T-helper 17 cell (primary cell): ENCODE measurements at places on chromosomes 6 and 20. TPM values are rescaled to one million over a fixed set of nuclear protein-coding genes. Genes with fewer than 3 reads are reported as not detected.

Gene HLA-DOB
- total RNA-seq, result 2.3 TPM

Gene MYMX
- total RNA-seq, result not detected

DNA sequence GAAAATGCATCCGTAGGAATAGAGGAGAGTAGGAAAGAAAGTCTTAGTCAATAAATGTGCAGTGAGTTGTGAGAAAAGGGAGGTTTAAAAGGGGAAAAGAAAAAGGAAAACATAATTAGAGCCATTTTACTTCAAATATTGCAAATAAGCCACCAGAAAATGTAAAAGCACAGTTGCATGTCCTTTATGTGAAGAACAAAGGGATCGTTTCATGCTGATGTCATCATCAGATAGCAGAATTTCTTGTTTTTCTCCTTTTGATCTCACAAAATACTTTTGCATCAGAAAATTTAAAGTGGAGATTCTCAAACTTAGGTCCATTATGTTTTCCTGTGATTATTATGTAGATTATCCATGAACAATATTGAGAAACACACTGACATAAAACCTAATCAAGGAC lies 166.7 kb downstream of the HAO1 start:
- DNase-seq, result no peak

DNA sequence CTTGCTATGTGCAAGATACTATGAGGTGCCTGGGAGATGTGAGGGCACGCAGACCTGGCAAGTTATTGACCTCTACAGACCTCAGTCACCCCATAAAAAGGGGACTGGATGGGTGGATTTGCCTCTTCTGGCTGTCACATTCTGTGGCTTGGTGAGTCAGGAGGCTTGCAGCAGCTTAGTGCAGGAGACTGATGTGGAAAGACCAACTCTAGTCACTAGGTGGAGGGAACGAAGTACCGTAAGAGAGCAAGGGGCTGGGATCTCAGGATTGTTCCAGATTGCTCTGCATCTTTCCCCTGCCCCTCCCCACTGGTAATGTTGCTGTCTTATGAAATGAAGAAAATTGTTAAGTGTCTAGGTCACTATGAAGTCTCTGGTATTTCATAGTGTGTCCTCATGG lies 3.3 kb downstream of the MAPRE1 start:
- no peak for DNase-seq

DNA sequence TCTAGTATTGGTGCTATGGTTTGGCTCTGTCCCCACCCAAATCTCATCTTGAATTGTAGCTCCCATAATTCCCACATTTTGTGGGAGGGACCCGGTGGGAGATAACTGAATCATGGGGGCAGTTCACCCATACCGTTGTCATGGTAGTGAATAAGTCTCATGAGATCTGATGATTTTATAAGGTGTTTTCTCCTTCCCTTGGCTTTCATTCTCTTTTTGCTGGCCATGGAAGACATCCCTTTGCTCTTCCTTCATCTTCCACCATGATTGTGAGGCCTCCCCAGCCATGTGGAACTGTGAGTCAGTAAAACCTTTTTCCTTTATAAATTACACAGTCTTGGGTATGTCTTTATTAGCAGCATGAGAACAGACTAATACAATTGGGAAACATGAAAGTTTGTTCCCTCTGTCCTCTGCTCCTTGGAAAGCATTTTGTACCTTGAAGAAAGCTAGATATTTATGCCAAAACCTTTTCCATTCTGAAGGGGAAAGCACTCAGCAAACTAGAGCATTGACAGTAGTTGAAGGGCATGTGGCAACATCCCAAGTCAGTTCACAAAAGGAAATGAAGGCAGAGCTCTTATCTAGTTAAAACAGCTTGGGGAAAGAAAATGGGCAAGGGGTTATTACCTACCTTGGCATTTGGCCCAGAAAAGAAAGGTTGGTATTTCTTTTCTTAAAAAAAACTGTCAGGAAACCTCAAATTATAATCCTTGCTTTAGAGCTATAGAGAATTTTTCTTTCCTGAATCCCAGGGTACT lies 10.7 kb upstream of the TNFAIP3 start:
- DNase-seq, result no peak

DNA sequence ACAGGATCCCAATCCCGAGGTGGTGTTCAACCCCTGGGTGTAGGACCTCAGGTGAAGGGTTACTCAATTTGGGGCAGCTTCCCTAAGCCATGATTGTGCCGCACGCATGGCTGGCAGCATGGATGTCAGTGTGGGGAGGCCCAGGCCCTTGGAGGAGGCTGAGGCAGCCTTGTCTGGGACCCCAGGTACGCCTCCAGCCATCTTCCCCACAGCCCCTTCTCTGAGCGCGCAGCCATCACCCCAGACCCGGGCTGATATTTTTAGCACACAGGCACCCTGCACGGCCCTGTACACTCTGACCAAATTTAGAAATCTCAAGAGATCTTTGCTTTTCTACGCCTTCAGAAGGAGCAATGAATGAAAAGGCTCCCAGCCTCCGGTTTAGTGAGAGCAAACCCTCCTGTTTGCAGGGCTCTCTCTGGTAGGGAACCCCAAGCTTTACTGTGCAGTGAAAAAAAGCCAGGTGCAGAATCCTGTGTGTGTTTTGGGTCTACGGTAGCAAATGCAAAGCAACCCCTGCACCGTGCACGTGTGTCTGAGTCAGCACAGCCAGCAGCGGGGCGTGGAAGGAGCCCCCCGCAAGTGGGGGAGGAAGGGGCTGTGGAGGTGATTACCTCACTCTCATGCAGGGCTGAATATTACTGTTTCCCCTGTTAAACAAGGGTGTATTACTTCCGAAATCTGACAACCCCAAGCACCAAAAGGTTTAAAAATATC lies 44.3 kb downstream of the CTCFL start:
- no peak for DNase-seq

DNA sequence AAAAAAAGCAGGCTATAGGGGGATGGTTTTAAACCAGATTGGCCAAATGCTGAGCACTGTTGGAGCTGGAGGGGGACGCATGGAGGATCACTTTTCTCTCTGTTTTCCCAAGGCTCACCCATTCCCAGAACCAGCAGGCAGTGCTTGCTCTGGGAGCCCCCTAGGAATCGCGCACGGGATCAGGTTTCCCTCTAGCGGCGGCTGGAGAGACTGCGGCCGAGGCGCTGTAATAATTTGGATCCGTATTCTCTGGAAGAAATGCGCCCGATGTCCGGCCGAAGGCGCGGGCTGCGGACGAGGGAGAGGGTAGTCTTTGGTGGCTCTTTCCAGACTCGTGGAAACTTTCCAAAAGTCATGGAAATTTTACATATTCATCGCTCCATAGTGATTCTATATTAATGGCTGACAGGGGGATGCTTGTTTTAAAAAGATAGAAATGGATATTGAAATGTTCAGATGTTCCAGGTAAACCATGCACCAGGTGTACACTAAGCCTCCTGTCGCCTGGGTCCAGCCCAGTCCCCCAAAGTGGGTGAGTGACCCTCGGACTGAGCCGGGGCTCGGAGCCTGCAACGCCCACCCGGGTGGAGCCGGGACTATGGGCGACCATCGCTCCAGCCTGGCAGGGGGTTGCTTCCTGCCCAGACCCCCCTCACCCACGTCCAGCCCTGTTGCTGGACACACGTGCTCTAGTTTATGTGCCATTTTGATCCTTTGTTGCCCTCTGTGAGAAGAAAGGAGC lies 78.7 kb upstream of the PHACTR3 start:
- no peak for DNase-seq

DNA sequence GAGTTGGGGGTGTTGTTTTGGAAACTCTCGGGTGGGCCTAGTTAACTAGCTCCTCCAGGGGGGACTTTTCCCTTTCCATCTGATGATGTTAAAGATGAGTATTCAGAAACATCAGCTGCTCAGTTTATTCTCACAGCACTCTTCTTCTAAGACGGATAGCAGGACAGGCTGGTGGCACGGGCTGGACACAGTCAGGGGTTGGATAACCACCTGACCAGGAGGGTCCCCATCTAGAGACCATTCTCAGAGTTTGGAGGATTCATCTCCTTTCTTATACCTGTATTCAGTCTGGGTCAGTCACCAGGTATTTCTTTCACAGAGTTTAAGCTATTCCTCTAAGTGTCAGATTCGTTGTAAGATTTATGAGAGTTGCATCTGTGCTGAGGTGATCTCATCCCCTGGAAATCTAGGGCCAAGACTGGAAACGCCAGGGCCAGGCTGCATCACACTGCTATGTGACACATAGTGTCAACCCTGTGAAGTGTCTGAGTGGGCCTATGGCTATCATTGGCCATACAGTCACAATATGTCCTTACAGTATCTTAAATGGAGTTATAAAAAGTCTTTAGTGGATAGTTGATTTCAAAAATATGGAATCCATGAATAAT lies 111.7 kb downstream of the FAM50B start:
- DNase-seq, result no peak
